ENCODE measurements at places on chromosomes 11 and 22.

GRCh38 chr11:3353066-3353465 lies 25.9 kb downstream of the ZNF195 start:
- no peak for DNase-seq

GRCh38 chr11:121341609-121342008 lies 49.0 kb downstream of the SC5D start:
- DNase-seq, result no peak

DNA sequence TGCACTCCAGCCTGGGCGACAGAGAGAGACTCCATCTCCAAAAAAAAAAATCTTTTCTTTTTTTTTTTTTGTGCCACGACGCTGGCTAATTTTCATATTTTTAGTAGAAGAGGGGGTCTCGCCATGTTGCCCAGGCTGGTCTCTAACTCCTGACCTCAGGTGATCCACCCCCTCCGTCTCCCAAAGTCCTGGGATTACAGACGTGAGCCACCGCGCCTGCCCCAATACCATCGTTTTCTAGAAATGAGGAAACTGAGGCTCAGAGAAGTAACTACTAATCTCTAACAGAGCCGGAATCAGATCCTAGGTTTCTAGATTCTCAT lies 13.5 kb downstream of the SSH3 start:
- no peak for DNase-seq

DNA sequence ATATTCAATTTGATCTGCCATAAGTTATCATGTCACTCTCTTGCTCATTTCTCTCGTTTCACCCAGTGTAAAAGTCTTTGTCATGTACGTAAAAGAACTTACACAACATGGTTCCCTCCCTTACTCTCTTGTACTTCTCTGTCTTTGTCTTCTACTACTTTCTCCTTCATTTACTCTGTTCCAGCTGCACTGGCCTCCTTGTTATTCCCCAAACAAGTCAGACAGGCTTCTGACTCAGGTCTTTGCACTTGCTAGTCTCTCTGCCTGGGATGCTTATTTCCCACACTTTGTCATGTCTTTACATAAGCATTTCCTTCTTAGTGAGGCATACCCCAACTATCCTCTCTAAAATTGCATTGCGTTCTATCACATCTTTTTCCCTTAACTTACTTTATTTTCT lies 117.3 kb downstream of the CYP2R1 start:
- no peak for DNase-seq

- no peak for DNase-seq
These were observed 781 bp upstream of the TEF start for GRCh38 chr22:41380993-41381328.

- no peak for DNase-seq
These were observed 81.3 kb upstream of the BLID start for GRCh38 chr11:122197066-122197987.

- no peak for DNase-seq
These were observed 6.0 kb downstream of the HOATZ start for GRCh38 chr11:111520560-111520959.

GRCh38 chr11:108037211-108037610 lies 28.5 kb downstream of the CUL5 start:
- no peak for DNase-seq

- no peak for DNase-seq
These were observed 24.8 kb upstream of the ADORA2A start for GRCh38 chr22:24402460-24403192.

- no peak for DNase-seq
These were observed 29.8 kb downstream of the CABIN1 start for GRCh38 chr22:24040946-24041345.

GRCh38 chr11:28618416-28618815 lies 510.2 kb downstream of the METTL15 start:
- no peak for DNase-seq

DNA sequence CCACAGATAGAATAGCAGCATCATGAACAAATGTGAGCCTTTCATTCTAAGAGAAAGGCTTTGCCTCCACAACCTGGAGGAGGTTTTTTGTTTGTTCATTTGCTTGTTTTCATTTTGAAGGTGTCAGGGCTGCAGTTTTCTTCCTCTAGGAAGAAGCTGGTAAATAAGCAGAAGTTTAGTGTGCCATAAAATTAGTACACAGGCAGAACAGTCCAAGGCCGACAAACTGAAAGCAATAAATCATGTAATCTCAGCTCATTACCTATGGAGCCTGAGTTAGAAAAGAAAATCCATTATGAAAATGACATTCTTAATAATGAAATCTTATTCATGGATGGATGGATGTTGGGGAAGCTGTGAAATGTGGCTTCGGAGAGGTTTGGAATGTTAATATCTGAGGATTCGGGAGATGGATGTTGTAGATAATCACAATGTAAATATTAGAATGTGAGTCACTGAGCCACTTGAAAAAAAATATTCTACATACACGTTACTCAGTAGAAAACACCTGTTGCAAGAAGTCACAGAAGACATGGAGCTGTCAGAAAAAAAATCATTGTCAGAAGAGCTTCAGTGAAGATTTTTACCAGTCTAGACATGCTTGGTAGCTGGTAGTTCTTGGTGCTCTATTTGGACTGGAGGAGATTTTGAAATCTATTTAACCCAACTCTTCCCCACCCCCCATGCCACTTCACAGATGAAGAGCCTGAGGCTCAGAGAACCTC lies 15.0 kb upstream of the ZDHHC13 start:
- DNase-seq, result no peak

GRCh38 chr22:47114813-47115517 lies 352.5 kb downstream of the TBC1D22A start:
- peak; percentile 12 for DNase-seq

DNA sequence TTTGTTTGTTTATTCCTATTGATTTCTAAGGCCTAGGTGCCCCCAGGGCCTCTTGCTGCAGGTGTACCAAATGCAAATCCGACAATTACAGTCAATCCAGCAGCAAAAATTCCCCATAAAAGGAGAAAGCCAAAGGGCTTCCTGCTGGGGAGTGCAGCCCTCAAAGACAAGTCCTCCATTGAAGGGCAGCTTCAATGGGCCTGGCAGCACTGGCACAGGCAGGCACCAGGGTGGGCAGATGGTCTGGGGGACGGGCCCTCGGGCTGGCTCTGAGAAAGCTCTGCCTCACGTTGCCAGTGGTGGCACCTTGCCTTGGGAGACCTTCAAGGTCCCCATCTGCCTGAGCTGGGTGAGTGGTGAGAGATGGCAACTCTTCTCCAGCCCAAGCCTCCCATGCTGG lies 128.0 kb downstream of the DSCAML1 start:
- peak; percentile 58 for DNase-seq

DNA sequence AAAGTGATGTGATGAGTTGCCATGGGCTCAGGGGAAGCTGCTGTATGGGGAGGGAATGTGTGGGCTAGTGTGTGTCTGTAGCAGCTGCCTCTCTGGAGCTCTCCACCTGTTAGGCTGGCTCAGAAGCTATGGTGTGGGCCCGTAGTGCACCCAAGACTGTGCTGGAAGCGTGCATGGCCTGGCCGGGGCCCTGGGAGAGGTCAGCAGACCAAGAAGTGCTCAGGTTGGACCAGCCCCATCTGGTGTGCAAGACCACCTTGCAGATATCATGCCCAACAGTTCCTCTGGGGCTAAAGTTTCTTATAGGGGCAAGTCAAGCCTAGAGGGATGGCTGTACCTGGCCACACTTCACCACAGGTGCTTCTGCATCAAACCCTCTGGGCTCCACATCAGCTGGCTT lies 274.4 kb upstream of the CCDC179 start:
- no peak for DNase-seq

DNA sequence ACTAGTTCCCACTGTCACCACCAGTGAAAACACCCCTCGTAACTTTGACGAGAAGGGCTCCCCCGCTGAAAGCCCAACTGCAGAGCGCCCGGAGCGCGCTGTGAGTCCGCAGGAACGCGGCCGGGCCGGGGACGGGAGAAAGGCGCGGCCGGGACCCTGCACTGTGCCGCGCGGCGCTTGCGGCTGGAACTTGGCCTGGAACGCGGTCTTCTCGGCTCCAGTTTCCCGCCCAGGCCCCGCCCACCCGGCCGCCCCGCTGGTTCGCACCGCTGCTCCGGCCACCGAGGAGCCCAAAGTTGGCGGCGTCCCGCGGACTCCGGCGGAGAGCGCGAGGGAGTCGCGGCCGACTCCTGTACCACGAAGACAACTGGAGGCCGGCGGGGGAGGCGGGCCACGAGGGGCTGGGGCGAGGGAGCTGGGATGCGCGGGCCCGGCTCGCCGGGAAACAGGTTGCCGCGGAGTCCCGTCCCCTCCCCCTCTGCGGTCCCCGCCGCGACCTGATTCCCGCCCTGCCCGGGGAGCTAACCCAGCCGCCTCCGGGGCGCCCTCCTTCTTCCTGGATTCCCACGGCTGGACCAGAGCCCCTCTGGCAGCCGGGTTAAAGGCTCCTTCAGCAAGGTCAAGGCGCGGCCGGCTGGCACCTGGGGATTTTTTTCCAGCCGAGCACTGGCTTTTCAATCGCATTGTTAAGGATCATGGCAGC lies 3.4 kb downstream of the TENM4 start:
- peak; percentile 26 for DNase-seq

GRCh38 chr22:32926600-32926999 lies 125.1 kb downstream of the TIMP3 start:
- no peak for DNase-seq

DNA sequence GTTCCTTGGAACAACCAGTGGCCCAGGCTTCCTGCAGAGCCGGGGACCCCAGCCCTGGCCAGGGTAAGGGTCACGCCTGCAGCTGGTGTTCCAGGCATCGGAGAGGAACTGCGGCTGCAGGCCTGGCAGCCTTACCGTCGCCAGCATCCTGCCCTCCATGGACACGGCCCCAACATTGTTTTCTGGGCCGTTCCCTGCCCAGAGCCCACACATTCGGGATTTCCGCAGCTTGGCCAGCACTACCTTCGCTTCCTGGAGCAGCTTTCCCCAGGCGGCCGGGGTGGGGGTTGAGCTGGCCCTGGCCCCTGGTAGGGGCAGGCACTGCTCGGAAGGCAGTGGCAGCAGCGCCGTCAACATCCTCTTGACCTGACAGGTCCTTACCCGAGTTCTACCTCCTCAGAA lies 17.7 kb downstream of the TXN2 start:
- DNase-seq, result no peak

- peak; percentile 87 for DNase-seq
These were observed 36.5 kb upstream of the HSD17B12 start for GRCh38 chr11:43643898-43644620.

- DNase-seq, result no peak
These were observed 166.6 kb downstream of the BRD1 start for GRCh38 chr22:49660794-49661781.

DNA sequence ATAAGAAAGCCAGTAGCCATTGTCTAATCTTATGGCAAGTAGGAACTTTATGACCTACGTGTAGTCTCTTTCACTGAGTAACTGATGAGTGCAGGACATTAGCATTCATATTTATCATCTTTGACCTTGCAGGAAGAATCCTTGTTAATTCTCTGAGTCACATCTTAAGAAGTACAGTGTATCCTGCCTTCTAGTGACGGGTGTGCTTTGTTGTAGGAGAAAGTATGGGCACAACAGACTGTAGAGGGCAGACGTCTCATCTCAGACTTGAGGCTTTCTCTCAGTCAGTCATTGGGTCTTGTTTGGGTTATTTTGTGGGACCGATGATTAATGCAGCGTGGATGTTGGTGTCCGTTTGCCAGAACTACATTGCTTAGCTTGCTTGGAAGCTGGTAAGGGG lies 6.8 kb downstream of the RNF214 start:
- no peak for DNase-seq

- no peak for DNase-seq
These were observed 4.4 kb downstream of the BCL9L start for GRCh38 chr11:118921121-118921928.

DNA sequence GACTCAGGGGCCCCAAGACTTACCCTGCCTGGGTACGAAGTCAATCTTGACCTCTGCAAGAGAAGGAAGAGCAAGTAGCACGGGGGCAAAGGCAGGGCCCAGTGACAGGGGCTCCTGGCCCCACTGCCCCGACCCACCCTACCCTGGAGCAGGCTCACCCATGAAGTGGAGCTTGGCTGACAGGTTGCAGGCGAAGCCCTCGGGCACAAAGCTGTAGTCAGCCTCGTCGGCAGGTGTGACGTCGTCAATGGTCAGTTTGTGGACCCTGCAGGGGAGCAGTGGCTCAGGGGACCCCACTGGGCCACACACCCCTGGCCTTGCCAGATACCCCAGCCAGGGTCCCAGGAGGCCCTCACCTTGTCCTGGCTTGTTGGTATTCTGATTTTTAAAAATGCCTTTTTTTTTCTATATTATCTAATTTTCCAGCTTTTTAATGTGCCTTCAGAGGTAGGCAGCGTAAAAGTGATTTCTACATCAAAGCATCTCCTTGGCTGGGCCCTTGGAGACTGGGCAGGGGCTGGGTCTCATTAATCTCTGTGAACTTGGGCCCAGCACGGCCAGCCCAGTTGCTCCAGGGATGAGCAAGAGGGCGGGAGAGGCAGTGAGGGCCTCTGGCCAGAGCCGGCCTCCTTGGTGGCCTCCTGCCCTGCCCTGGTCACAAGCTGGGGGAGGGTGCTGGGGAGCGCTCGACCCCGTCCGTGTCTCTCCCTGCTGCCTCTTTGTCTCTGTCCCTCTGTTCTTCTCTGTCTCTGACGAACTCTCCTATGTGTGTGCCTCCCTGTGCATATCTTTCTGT lies 11.3 kb downstream of the MYBPC3 start:
- DNase-seq, result no peak

- no peak for DNase-seq
These were observed 1235.2 kb downstream of the BRD1 start for GRCh38 chr22:48592488-48592887.

- peak; percentile 86 for DNase-seq
These were observed 125.6 kb downstream of the BCR start for GRCh38 chr22:23305922-23306374.

DNA sequence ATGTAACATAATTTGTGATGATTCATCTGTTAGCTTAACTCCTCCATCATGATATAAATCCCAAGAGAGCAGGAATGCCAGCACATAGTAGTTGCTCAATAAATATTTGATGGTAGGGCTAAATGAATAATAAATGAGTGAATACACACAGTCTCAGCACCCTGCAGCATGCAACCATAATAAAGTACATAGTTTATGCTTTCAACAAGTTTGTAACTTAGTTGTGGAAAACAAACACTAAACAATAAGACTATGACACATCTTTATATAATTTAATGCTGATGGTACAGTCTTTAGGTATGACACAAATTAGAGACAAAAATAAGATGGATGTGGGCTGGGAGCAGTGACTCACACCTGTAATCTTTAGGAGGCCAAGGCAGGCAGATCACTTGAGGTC lies 3.8 kb downstream of the ALKBH8 start:
- no peak for DNase-seq

- DNase-seq, result no peak
These were observed 95.3 kb downstream of the FBXO7 start for GRCh38 chr22:32569956-32570355.

DNA sequence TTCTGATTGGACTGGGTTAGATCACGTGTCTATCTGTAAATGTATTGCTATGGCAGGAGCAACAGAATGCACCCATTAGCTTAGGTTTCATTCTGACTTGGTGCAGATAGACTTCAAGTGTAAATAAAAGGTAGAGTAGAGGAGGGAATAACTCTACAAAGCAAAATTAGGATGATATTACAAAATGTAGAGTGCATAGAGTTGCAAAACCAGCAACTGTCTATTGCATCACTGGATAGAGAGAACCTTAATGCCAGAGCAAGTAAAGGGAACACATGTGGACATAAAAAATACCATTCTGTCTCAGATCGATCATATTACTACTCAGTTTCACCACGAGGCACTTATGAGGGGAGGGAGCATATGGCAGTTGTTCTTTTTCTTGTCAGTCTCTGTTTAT lies 22.0 kb upstream of the CAT start:
- no peak for DNase-seq
